ENCODE measurements at places on chromosomes 1 and 21.

DNA sequence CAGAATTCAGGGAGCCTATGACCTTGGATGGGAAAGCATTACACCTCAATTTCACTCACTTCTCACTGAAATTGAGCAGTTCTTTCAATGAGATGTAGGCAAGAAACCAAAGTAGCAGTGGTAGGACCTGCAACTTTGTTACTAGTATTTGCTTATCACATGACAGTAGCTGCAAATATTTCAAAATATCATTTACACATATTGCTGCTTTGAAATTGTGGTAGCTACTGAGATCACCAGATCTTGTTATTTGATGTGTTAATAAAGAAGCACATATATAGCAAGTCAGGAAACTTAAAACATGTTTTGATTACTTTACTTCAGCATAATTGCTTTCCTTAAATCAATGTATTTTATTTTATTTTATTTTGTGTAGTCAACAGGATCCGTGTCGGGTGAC is 12.9 kb downstream of the LDLRAD2 start:
- DNase-seq = no peak

DNA sequence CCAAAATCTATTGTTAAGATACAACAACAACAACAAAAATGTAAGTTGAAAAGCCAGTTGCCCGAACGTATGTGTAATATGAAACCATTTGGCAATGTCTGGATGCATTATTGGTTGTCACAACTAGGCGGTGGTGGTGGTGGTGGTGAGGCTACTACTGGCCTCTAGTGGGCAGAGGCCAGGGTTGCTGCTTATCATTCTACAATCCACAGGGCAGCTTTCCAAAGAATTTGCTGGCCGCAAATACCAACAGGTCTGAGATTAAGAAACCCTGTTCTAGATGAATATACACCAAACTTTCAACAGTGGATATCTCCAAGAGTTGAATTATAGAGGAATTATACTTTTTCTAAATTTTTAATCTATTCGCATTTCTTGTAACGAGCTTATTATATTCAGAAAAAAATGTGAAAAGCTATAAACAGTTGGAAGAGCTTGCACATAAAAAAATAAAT is 26.8 kb upstream of the ZNF697 start:
- no peak for DNase-seq

GRCh38 chr1:71930511-71930910 is 351.8 kb downstream of the NEGR1 start:
- no peak for DNase-seq

DNA sequence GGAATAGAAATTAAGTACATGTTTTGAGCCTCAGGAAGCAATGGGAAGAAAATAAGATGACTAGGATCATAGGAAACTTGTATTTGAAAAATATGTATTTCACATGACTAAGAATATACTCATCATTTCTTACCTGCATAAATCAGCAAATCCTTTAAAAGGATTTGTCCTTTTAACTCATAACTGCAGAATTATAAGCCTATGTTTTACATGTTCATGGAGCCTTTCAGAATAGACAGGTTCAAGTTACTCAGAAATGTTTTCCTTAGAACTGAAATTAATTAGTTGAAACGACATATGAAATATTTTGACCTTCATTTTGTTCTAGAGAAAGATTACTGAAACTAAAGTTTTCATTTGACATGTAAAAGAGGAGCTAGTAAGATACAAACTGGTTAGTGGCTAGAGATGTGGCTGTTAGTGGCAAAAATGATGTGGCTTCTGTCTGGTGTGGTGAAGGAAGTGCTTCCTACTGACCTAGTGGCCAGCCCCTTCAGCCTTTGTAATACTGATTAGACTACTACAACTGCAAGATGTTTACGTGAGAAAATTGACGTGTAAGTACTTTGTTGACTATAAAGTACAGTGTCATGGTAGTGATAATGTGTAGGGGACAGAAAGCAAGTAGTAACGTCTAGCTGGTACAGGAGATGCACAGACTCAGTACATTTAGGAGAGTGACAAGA is 54.7 kb downstream of the PACC1 start:
- DNase-seq = no peak

DNA sequence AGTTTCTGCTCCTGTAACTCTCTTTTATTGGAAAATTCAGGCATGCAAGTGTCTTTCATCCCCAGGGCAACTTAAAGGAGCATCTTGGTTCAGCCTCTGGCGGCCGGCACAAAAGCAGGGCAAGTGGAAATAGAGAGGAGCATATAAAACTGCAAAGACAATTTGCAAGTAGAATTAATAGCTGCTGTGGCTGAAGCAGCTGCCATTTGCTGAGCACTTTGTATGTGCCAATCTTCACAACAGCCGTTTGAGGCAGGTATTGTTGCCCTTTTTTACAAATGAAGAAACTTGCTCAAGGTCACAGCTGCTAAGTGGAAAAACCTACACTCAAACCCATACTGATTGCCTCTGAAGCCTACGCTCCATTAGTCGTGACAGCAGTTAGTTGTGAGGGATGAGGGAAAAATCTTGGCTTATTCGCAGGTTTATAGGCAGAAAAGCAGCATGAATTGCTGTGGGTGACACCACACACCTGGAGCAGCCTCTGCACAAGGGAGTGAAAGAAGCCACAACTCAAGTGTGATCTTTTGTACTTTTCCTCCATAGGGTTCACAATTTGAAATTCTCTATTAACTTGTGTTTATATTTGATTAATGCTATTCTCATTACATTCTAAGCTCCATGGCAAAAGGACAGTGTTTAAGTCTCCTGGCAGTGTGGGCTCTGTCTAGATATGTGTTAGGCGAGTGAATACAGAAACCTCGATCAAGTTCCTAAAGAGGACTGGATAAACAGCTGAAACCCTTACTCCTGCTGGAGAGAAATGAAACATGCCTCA is 99.0 kb upstream of the BEND5 start:
- DNase-seq = no peak

GRCh38 chr1:232211149-232211548 is 418.8 kb downstream of the SIPA1L2 start:
- DNase-seq = no peak

DNA sequence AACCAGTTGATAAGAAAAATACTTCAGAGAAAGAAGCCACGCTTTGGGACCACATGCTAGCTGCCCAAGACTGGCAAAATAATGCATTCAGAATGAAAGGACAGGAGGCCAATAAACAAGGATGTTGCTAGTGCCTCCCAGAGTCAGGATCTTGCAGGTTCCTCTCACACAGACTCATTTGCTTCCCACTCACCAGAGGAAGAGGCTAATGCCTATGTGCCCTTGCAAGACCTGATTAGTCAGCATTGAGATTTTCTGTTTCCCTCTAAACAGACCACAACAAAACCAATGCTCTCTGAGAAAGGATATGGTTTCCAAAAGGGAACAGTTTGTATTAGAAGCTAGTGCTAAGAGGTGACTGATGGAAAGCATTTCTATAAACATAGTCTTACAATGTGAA is 85.7 kb downstream of the NRDC start:
- DNase-seq = peak; percentile 4

GRCh38 chr21:35510957-35511695 is 462.0 kb upstream of the RUNX1 start:
- DNase-seq = no peak

- DNase-seq = peak; percentile 36
These were observed 162.4 kb downstream of the ZSCAN20 start for GRCh38 chr1:33634806-33635205.

DNA sequence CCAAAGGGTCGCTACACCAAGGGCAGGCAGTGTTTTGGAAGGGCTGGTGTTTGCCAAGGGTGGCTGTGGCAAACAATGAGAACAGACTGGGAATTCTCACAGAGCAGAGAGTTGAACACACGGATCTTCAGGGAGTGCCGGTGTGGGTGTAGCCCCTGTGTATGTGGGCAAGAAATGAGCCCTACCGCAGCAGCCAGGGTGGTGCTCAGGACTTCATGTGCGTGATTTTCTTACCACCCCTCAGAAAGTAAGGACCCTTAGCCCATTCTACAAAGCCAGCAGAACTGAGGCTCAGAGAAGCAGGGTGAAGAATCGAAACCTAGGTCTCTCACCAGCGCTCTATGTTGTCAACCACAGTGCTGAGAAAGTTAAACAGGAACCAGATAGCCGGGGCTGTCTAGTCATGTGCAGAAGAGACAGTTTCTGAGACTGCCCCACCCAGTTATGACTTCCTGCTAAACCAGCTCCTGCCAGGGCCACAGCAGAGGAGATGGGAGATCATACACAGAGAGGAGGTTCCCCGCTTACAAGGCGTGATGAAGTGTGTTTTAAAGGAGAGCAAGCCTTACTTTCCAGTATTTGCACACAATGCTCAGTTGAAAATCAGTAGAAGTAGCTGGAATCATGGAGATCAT is 21.9 kb upstream of the MORC3 start:
- no peak for DNase-seq

DNA sequence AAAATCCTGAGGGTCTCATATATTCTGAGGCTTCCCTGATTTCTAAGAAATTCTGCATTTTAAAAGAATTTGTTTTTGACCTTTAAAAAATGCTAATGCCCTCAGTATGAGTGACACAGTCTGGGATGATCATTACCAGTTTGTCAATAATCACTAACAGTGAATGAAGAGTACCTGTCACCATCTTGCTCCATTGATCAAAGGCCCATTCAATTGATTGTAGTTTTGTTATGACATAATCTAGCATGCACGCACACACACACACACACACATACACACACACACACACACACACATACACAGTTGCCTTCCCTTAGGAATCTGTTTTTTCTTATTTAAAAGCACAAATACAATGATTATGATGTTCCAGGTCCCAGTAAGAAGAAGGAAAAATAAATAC is 250.4 kb downstream of the NFIA start:
- DNase-seq = no peak

GRCh38 chr1:17348593-17349234 is 23.3 kb upstream of the PADI6 start:
- no peak for DNase-seq

DNA sequence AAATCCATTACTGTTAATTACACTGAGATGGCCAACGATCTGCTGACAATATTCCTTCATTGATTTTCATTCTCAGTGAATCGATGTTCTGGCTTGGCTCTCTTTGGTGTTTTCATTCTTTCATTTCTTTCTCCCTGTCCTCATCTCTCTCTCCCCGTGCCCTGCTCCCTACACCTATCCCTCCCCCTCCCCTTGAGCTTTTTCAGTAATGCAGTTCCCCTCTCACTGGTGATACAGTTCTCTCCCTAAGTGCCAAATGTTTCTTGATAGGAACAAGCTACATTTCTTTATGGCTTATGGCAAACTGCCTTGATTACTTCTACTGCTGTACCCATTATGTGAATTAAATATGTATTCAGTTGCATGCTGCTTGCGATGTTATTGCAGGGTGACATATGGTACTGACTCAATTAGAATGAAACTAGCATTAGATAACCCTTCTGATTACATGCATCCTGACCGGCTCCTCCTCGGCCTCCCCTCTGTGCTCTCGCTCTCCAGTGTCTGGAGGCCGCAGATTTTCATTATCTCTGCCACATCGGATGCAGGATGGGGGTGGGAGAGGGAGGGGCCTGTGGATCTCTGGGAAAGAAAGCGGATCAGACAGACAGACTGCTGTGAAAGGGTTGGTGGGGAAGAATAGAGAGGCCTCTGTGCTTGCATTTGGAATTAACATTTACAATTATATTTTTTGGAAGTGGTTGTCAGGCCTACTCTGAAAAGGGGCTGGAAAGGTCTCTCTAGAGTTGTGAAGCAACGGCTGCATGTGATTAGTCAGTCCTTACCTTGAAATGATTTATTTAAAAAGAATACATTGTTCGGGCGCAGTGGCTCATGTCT is 130.9 kb downstream of the PBX1 start:
- no peak for DNase-seq

GRCh38 chr1:160432371-160432786 is 32.0 kb downstream of the VANGL2 start:
- no peak for DNase-seq

DNA sequence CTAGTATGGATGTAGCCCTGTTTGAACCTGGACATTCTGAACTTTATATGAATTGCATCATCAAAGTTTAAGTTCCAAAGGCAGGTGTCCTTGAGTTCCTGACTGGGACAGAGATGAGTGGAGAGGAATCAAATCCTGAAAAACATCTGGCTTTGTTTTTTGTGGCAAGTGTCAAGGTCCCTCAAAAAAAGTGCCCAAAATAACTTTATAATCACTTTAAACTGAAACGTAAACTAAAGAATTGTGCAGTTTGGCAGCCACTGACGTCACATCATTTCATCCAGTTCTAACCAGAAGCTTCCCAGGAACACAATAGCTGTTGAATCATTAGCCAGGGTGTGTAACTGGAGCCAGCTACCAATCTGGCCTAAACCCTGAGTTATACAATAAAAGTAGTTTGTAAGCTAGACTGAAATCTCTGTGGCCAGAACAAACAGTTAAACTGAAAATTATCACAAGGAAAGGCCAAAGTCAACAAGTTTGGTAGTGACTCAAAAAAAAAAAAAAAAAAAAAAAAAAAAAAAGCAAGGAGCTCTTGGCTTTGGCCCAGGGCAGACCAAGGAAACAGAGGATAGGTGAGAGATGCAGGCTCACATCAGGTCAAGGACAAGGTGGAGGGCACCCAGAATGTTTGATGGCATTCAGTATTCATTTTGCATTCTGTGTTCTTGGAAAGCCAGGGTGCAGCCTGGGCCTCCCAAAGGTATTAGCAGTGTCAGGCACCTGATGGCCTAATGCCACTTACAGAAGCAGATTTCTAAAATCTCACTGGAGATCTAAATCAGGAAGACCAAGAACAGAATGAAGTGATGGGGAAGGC is 74.3 kb downstream of the TNFSF18 start:
- peak; percentile 39 for DNase-seq

DNA sequence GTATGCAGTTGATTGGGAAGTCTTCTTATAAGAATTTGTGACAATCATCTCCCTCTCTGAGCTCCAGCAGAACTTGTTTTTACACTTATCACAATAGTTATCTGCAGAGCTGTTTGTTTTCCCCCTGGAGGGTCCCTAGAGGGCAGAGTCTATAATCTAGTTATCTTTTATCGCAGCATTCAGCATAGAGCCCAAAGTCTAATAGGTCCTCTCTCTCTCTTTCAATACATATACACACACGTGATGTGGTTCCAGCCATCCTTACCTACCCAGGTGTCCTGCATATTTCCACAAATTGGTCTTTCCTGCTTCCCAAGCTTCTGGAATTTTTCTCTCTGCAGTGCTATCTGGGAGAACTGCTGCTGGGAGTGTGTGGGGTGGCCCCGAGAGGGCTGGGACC is 229.6 kb upstream of the KIAA0040 start:
- DNase-seq = no peak

Data from renal pelvis (tissue), 12 donors.